ENCODE measurements at places on chromosomes 5 and 9.

- DNase-seq = no peak
Observed at GRCh38 chr5:113270086-113270485, 164.7 kb downstream of the TSSK1B start.

- DNase-seq = no peak
Observed at GRCh38 chr9:116549786-116550660, 137.1 kb upstream of the TRIM32 start.

DNA sequence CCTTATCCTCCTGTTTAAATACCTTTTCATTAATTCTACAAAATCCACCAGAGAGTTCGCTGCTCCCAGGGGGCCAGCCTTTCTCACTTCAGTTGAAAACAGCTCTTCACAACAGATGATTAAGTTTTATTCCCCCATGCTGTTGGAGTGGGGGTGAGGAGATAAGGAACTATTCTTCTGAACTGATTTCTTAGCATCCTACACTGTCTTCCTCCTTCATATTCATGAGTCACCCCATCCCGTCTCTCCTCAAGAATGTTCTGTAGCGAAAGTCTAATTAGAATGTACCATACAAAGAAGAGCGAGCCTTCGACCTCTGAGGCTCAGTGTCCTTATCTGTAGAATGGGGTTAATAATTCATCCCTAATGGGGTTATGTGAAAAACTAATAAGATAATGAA is 138.0 kb downstream of the PIK3R1 start:
- no peak for DNase-seq

GRCh38 chr5:74040065-74040551 is 414.1 kb downstream of the ARHGEF28 start:
- DNase-seq = no peak

DNA sequence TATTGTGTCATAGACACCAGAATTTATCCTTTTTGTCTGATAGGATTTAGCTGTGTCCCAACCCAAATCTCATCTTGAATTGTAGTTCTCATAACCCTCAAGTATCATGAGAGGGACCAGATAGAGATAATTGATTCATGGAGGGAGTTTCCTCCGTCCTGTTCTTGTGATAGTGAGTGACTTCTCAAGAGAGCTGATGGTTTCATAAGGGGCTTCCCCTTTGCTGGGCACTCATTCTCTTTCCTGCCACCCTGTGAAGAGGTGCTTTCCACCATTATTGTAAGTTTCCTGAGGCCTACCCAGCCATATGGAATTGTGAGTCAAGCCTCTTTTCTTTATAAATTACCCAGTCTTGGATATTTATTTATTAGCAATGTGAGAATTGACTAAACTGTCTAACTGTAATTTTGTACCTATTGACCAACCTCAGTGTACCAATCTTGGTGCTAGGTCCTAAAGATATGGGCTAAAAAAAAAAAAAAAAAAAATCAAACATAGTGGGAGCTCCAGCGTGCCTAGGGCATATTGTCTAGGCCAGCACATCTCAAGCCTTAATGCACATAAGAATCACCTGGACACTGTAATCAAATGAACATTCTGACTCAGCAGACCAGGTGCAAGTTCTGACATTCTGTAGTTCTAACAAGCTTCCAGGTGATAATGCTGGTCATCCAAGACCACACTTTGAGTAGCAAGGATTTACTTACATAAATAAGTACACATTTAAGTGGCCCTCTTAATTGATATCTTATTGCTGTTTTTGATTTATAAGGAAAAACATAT is 30.5 kb downstream of the ST8SIA4 start:
- DNase-seq = no peak

GRCh38 chr9:94697972-94698581 is 28.4 kb upstream of the AOPEP start:
- no peak for DNase-seq

GRCh38 chr5:103624035-103624480 is 61.5 kb upstream of the NUDT12 start:
- no peak for DNase-seq
